ENCODE measurements at places on chromosomes 5 and 9. TPM values are rescaled to one million over a fixed set of nuclear protein-coding genes. Genes with fewer than 3 reads are reported as not detected.

- H3K27ac ChIP-seq: no peak overlapping the region
- peaks cover 17% of the 10 kb centered on the region for H3K4me1 ChIP-seq
- H3K36me3 ChIP-seq: no peaks in the 10 kb centered on the region
- H3K4me3 ChIP-seq: no peak overlapping the region
- DNase-seq: no peak
Measured at GRCh38 chr5:1885868-1886845, 3.4 kb upstream of the IRX4 start.

The SYNPO gene
- total RNA-seq: 71.5 TPM

GRCh38 chr5:172864747-172865146, 30.7 kb downstream of the ERGIC1 start:
- H3K27me3 ChIP-seq: no peaks in the 10 kb centered on the region

GRCh38 chr9:4946937-4947336, 38.1 kb upstream of the JAK2 start:
- no peak overlapping the region for H3K27ac ChIP-seq
- H3K36me3 ChIP-seq: no peaks in the 10 kb centered on the region
- H3K4me1 ChIP-seq: no peaks in the 10 kb centered on the region
- H3K4me3 ChIP-seq: no peak overlapping the region
- no peak for DNase-seq

- no peak for DNase-seq
- no peaks in the 10 kb centered on the region for H3K27me3 ChIP-seq
- H3K27ac ChIP-seq: no peak overlapping the region
- H3K36me3 ChIP-seq: no peaks in the 10 kb centered on the region
- H3K4me1 ChIP-seq: peaks cover 4% of the 10 kb centered on the region
- no peak overlapping the region for H3K4me3 ChIP-seq
Measured at GRCh38 chr5:115257981-115258380, 4.7 kb downstream of the PGGT1B start.

DNA sequence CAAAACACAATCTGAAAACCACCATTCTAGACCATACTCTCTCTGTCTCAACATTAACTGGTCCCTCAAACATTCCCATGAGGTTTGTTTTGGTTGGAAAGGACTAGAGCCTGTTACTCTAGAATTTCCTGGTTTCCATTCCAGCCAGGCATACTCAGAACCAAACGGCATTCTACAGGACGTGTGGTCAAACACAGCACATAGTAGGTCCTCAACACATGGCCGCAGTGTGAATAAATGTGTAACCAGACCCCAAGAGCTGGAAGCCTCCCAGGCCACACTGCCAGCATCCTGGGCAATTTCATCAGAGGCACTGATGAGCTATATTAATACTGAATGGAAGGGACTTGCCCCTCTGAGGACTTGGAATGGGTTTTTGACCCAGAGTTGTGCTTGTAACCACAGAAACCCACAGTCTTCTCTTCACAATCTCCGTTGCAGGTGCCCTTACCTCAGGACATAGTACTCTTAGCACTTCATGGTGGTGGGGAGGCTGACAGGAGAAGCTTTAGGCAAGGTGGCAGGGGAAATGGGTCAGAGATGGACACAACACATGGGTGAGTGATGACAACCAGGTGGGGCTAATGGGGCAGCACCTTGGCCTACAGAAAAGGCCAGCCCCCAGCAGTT, 66.0 kb downstream of the ZNF366 start:
- no peak overlapping the region for H3K4me3 ChIP-seq
- H3K36me3 ChIP-seq: no peaks in the 10 kb centered on the region
- DNase-seq: no peak
- H3K27ac ChIP-seq: peak overlapping the region; percentile 48
- H3K4me1 ChIP-seq: no peaks in the 10 kb centered on the region

The LCN12 gene
- 10.2 TPM for total RNA-seq

DNA sequence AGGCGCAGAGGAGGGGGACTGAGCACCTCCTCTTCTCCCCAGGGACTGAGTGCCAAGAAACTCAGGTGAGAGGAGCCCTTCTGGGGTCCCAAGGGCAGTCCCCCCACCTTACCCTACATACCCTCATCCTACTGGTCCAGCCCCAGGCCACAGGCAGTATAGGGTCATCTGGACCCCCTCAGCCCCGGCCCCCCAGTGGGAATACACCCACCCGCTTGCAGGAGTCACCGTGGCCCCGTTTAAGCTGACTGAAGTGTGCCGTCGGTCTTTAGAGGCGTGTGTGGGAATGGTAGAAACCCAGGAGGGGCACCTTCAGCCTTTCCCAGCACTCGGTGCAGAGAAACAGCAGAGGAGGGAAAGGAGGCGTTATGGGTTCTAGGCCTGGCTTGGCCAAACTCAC, 30.8 kb downstream of the COL15A1 start:
- H3K4me3 ChIP-seq: no peak overlapping the region
- no peaks in the 10 kb centered on the region for H3K4me1 ChIP-seq
- H3K36me3 ChIP-seq: no peaks in the 10 kb centered on the region
- DNase-seq: no peak
- peak overlapping the region; percentile 93 for H3K27ac ChIP-seq
- H3K27me3 ChIP-seq: no peaks in the 10 kb centered on the region

The ZNG1E gene
- total RNA-seq: 38.7 TPM

DNA sequence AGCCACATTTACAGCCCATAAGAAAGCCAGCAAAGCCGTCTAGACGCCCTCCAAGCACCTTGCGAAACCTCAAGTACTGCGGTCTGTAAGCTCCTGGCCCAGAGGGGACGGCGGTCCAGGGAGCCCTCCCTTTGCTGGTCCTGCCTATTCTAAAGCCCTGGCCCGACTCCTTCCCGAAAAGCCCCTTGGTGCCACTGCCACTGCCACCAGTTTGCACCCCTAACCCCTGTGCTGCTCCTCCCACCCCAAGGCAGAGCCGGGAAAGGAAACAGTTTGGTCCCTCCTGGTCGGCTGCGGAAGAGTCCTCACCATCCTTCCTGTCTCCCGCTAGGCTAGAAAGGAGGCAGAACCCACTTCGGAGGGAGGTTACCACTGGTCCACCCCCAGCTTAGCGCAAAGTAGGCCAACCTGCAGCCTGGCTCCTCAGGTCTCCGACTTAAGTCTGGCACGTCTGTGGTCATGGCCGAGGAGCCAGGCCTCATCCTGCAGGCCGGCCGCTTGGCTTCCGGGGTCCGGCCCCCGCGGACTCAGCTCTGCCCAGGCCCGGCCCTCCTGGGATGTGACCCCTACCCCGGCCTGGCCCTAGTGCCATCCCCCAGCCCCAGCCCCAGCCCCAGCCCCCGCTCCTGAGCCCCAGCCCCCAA, 916 bp downstream of the TOR1A start:
- peak overlapping the region; percentile 59 for H3K4me3 ChIP-seq
- no peaks in the 10 kb centered on the region for H3K27me3 ChIP-seq
- H3K27ac ChIP-seq: peak overlapping the region; percentile 88
- peaks cover 10% of the 10 kb centered on the region for H3K36me3 ChIP-seq
